ENCODE measurements at places on chromosomes 1 and 21. TPM values are rescaled to one million over a fixed set of nuclear protein-coding genes. Genes with fewer than 3 reads are reported as not detected.

Gene FAM43B
- polyA plus RNA-seq = not detected

Gene NBPF26
- polyA plus RNA-seq = 13.3 TPM

Gene KCNC4
- 0.37 TPM for polyA plus RNA-seq

Gene S100A7A
- polyA plus RNA-seq = not detected

DNA sequence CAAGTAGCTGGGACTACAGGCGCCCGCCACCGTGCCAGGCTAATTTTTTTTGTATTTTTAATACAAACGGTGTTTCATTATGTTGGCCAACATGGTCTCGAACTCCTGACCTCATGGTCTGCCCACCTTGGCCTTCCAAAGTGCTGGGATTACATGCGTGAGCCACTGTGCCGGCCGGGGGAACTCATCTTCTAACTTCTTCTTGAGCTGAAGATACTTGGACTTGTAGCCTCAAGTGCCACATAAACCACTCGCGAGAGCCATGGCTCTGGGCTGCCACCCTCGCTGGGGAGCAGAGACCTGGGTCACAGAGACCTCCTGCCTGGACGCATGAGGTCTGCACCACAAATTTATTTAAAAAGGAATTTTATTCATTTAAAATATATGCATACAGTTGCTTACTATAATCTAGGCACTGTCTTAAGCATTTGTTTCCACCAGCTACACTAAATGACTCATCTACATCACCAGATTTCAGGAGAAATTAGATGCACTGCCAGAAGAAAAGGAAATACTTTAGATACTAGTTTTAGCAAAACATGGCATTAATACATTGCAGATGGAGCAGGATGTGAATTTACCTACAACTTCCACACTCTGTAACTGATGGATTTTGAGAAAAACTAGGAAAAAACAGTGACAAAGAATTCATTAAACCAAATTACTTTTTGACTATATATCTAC lies 29.9 kb upstream of the PUM1 start:
- H3K4me1 ChIP-seq = peaks cover 16% of the 10 kb centered on the region
- H3K4me3 ChIP-seq = no peak overlapping the region
- no peaks in the 10 kb centered on the region for H3K36me3 ChIP-seq
- H3K27me3 ChIP-seq = no peaks in the 10 kb centered on the region
- peak overlapping the region; percentile 87 for H3K27ac ChIP-seq
- DNase-seq = no peak

DNA sequence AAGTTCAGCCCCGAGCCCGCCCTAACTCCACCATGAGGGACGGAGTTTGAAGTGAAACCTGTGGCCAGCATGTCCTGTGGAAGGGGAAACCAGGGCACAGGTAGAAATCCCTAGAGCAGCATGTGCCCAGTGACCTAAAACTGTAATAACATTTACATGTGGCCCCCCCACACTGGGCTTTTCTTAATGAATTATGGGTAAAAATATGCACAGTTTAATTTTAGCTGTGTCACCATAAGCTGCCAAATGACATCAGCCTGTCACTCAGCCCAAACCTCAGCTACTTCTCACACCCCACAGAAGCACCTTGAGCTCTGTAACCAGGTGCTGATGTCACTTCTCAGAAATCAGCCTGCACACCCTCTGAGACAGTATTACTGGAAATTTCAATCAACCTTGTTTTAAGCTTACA lies 50.0 kb upstream of the SLC19A1 start:
- no peaks in the 10 kb centered on the region for H3K4me1 ChIP-seq
- no peaks in the 10 kb centered on the region for H3K27me3 ChIP-seq
- no peaks in the 10 kb centered on the region for H3K36me3 ChIP-seq
- H3K4me3 ChIP-seq = no peak overlapping the region
- no peak overlapping the region for H3K27ac ChIP-seq
- no peak for DNase-seq

GRCh38 chr21:42760361-42760950 lies 107.0 kb downstream of the PDE9A start:
- H3K36me3 ChIP-seq = no peaks in the 10 kb centered on the region
- no peaks in the 10 kb centered on the region for H3K27me3 ChIP-seq
- no peak overlapping the region for H3K4me3 ChIP-seq
- no peaks in the 10 kb centered on the region for H3K4me1 ChIP-seq
- H3K27ac ChIP-seq = no peak overlapping the region

DNA sequence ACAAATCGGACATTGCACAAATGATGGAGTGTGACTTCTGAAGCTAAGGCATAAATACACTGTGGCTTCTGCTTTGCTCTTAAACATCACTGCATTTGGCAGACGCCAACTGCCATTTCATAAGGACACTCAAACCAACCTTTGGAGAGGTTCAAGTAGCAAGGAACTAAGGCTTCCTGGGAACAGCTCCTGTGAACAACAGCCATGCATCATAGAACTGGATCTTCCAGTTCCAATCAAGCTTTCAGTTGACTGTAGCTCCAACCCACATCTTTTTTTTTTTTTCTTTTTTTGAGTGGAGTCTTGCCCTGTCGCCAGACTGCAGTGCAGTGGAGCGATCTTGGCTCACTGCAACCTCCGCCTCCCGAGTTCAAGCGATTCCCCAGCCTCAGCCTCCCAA lies 10.7 kb upstream of the HUNK start:
- peaks cover 4% of the 10 kb centered on the region for H3K4me1 ChIP-seq
- no peak overlapping the region for H3K27ac ChIP-seq
- no peaks in the 10 kb centered on the region for H3K27me3 ChIP-seq
- H3K4me3 ChIP-seq = no peak overlapping the region

DNA sequence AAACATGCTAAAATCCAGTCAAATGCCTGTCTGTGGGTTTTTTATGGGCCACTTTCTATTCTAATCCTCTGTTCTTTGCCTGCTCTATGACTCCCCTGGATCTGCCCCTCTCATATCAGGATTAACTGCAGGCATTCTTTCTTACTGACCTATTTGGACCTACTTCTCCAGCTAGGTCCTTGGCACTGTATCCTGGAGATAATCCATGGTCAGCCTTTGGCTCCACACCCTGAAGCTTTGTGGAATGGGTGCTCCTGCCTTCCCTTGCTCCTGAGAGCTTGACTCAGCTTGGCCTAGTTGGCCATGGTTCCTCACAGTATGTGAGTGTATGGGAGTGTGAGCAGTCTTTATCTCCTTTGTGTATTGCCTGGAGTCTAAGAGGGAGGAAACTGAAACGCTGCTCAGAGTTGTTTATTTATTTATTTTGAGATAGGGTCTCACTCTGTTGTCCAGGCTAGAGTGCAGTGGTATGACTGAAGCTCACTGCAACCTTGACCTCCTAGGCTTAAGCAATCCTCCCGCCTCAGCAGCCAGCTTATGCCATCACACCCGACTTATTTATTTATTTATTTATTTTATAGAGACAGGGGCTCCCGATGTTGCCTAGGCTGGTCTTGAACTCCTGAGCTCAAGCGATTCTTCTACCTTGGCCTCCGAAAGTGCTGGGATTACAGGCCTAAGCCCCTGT lies 28.7 kb upstream of the CDC14A start:
- no peaks in the 10 kb centered on the region for H3K36me3 ChIP-seq
- no peaks in the 10 kb centered on the region for H3K4me1 ChIP-seq
- DNase-seq = no peak
- H3K4me3 ChIP-seq = no peak overlapping the region

GRCh38 chr1:85975912-85976371 lies 180.6 kb downstream of the COL24A1 start:
- DNase-seq = no peak
- no peak overlapping the region for H3K4me3 ChIP-seq
- H3K4me1 ChIP-seq = no peaks in the 10 kb centered on the region
- H3K27me3 ChIP-seq = no peaks in the 10 kb centered on the region

GRCh38 chr1:200969726-200970561 lies 53.6 kb downstream of the KIF21B start:
- no peak overlapping the region for H3K4me3 ChIP-seq
- H3K27me3 ChIP-seq = no peaks in the 10 kb centered on the region
- H3K36me3 ChIP-seq = no peaks in the 10 kb centered on the region
- no peak overlapping the region for H3K27ac ChIP-seq
- H3K4me1 ChIP-seq = peaks cover 3% of the 10 kb centered on the region
- DNase-seq = no peak

- no peaks in the 10 kb centered on the region for H3K27me3 ChIP-seq
- H3K36me3 ChIP-seq = no peaks in the 10 kb centered on the region
- H3K4me3 ChIP-seq = no peak overlapping the region
- H3K4me1 ChIP-seq = peaks cover 2% of the 10 kb centered on the region
- DNase-seq = no peak
Observed at GRCh38 chr21:42189860-42190485, 29.0 kb upstream of the ABCG1 start.

- H3K4me1 ChIP-seq = no peaks in the 10 kb centered on the region
- H3K27ac ChIP-seq = no peak overlapping the region
- no peak overlapping the region for H3K4me3 ChIP-seq
- no peaks in the 10 kb centered on the region for H3K27me3 ChIP-seq
- H3K36me3 ChIP-seq = no peaks in the 10 kb centered on the region
Observed at GRCh38 chr1:170758992-170759391, 95.1 kb downstream of the PRRX1 start.

- DNase-seq = peak; percentile 31
- H3K36me3 ChIP-seq = no peaks in the 10 kb centered on the region
- H3K27ac ChIP-seq = peak overlapping the region; percentile 97
- no peak overlapping the region for H3K4me3 ChIP-seq
Observed at GRCh38 chr1:245771511-245772281, 616.9 kb downstream of the KIF26B start.

GRCh38 chr1:96880626-96881025 lies 159.0 kb downstream of the PTBP2 start:
- DNase-seq = no peak
- H3K4me1 ChIP-seq = no peaks in the 10 kb centered on the region
- no peaks in the 10 kb centered on the region for H3K36me3 ChIP-seq
- no peaks in the 10 kb centered on the region for H3K27me3 ChIP-seq
- no peak overlapping the region for H3K27ac ChIP-seq
- no peak overlapping the region for H3K4me3 ChIP-seq

GRCh38 chr1:165288350-165289120 lies 68.0 kb downstream of the LMX1A start:
- peaks cover 3% of the 10 kb centered on the region for H3K4me1 ChIP-seq
- DNase-seq = no peak
- H3K36me3 ChIP-seq = no peaks in the 10 kb centered on the region
- H3K27ac ChIP-seq = no peak overlapping the region
- no peak overlapping the region for H3K4me3 ChIP-seq

GRCh38 chr21:29349702-29350101 lies 51.0 kb downstream of the BACH1 start:
- H3K4me3 ChIP-seq = no peak overlapping the region
- H3K27ac ChIP-seq = no peak overlapping the region
- DNase-seq = no peak
- H3K27me3 ChIP-seq = no peaks in the 10 kb centered on the region
- H3K36me3 ChIP-seq = peaks cover 11% of the 10 kb centered on the region

DNA sequence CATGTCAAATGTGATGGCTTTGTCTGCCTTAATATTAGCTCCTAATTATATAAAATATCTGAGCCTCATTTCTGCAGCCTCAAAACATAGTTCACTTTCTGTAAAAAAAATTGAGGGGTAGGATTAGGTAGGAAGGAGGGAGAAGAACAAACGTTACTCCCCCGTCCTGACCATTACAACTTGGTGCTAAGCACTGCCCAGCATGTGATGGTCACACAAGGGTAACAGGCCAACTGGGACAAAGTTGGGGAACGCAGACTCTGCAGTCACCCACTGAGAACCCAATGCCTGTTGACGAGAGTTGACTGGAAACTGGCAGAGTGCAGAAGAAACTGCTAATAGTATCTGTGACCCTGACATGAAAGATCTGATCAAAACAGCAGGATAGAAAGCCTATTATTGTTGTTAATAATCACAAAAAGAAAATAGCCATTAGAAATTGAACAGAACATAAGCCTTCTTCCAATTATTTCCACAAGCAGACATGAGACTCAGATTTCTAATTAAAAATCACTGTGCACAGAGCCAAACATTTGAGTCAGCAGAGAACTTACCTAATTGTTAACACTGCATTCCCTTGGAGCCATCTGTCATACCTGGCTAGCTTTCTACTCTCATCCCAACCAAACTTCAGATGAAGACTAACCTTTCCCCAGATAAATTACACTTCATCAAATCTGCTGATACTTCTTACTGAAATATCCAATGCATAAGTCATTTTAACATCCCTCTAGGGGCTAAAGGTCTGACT lies 5.5 kb downstream of the SORT1 start:
- peak overlapping the region; percentile 53 for H3K27ac ChIP-seq
- DNase-seq = no peak
- H3K4me3 ChIP-seq = no peak overlapping the region
- H3K36me3 ChIP-seq = no peaks in the 10 kb centered on the region
- peaks cover 24% of the 10 kb centered on the region for H3K4me1 ChIP-seq

GRCh38 chr21:38301321-38302214 lies 44.8 kb downstream of the KCNJ15 start:
- H3K4me3 ChIP-seq = no peak overlapping the region
- H3K4me1 ChIP-seq = peaks cover 3% of the 10 kb centered on the region
- no peaks in the 10 kb centered on the region for H3K36me3 ChIP-seq
- DNase-seq = no peak
- H3K27ac ChIP-seq = no peak overlapping the region

DNA sequence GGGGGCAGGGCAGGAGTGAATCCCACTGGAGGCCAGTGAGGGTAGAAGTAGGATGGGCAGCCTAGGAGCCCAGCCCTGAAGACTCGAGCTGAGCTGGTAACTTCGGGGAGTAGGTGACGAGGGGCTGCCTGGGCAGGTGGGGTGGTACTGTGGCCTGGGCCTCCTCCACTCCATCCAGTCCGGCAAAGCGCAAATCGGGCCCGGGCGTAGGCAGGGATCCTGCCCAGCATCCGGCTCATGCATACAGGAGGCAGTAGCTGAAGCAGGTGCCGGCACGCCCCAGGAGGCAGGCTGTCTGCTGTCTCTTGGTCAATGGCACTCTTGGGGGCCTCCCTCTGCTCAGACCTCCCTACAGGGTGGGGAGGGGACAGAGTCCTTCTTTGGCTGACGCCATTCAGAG lies 1.3 kb upstream of the TNFRSF25 start:
- no peak overlapping the region for H3K27ac ChIP-seq
- DNase-seq = no peak
- no peaks in the 10 kb centered on the region for H3K4me1 ChIP-seq
- H3K4me3 ChIP-seq = no peak overlapping the region

DNA sequence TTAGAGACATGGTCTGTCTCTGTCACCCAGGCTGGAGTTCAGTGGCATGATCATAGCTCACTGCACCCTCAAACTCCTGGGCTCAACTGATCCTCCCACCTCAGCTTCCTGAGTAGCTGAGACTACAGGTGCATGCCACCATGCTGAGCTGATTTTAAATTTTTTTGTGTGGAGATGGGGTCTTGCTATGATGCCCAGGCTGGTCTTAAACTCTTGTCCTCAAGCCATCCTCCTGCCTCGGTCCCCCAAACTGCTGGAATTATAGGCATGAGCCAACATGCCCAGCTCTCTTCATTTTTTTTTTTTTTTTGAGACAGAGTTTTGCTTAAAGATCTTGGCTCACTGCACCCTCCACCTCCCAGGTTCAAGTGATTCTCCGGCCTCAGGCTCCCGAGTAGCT lies 24.8 kb upstream of the AGPAT3 start:
- no peak overlapping the region for H3K4me3 ChIP-seq
- H3K4me1 ChIP-seq = no peaks in the 10 kb centered on the region
- no peaks in the 10 kb centered on the region for H3K36me3 ChIP-seq

- no peaks in the 10 kb centered on the region for H3K27me3 ChIP-seq
- no peak overlapping the region for H3K4me3 ChIP-seq
- H3K4me1 ChIP-seq = no peaks in the 10 kb centered on the region
- no peak for DNase-seq
Observed at GRCh38 chr1:165815725-165816124, 11.7 kb upstream of the UCK2 start.

GRCh38 chr1:244057474-244058385 lies 6.6 kb downstream of the ZBTB18 start:
- no peak overlapping the region for H3K4me3 ChIP-seq
- no peak for DNase-seq
- peaks cover 1% of the 10 kb centered on the region for H3K4me1 ChIP-seq
- no peak overlapping the region for H3K27ac ChIP-seq
- peaks cover 44% of the 10 kb centered on the region for H3K36me3 ChIP-seq

GRCh38 chr1:156786640-156787039 lies 19.3 kb downstream of the PRCC start:
- H3K36me3 ChIP-seq = peaks cover 43% of the 10 kb centered on the region
- no peaks in the 10 kb centered on the region for H3K27me3 ChIP-seq
- no peak overlapping the region for H3K27ac ChIP-seq
- 0 out of 2 replicates have a peak, but pooled peaks cover under 1% of the 10 kb centered on the region for H3K4me1 ChIP-seq
- H3K4me3 ChIP-seq = no peak overlapping the region
